Activated CD4-positive, alpha-beta T cell treated with anti-CD3 and anti-CD28 coated beads for 4 hours (primary cell): ENCODE measurements at places on chromosomes 7 and 10.
A peak's percentile ranks its signal among the peaks of the same experiment; 100 is the strongest.

GRCh38 chr10:12214763-12215218 is 18.8 kb downstream of the CDC123 start:
- peak; percentile 47 for DNase-seq

DNA sequence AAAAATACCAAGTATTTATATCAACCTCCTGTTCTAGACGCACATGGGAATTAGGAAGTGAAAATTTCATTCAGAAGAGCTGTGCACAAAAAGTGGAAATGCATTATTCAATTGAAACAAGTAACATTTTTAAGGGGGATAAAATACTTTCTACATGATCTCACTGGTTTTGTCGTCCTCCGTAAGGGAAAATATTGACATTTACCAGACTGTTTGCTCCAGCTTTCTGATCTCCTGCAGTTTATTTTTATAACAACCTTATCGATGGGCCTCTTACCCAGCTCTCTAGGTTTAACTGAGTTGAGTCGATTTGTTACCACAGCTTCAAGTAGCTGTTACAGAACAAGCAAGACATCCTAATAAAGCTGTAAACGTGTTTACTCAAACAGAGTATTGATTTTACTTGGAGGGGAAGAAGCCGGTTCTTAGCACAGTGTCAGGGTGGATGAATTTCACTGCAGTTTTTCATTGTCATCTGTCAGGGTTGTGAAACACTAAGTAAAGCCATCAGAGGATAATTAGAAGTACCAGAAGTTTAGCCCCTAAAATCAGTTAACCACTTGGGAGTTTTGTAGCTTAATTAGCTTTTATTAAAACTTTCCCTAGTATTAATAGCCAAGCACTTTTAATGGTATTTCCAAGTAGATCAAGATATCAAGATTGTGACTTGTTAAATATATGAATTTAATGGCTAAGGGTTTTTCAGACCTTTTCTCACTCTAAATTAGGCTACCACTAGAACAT is 142.6 kb upstream of the KAT6B start:
- DNase-seq: no peak

DNA sequence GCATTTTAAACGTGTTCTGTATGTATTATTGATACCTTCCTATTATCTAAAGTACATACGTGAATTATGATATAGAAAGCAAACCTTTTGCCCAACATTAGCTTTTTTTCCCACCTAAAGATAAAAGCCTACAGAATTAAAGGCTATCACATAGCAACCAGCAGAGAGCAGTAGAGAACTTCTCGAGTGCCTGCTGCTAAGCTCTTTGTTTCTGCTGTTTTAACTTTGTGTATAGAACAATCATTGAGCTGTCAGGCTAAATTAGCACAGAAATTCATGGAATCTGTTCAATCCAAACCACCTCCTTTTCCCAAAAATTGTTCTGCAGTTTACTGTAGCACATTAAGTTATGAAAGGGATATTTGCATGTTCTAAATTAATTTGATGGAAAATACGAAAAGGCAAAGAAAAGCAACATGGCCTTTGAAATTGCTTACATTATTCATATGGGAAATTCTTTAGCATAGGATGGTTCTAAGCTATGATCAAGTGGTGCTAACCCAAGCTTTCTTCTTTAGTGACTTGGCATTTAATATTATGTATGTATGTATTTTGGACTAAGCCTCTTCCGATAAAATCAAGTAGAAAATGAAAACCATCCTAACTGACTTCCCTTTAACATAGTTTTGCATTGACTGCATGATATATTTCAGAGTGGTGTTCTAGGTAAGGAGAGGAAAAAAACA is 1288.5 kb downstream of the GATA3 start:
- DNase-seq: no peak

- no peak for DNase-seq
Observed at GRCh38 chr7:159115601-159116501, 28.8 kb downstream of the VIPR2 start.

GRCh38 chr7:142873281-142873784 is 12.2 kb downstream of the TRPV6 start:
- DNase-seq: no peak
